AG20443 (cell line): ENCODE measurements at places on chromosomes 5 and 9.

- no peak for DNase-seq
Observed at GRCh38 chr5:142846406-142846805, 76.2 kb downstream of the ARHGAP26 start.

DNA sequence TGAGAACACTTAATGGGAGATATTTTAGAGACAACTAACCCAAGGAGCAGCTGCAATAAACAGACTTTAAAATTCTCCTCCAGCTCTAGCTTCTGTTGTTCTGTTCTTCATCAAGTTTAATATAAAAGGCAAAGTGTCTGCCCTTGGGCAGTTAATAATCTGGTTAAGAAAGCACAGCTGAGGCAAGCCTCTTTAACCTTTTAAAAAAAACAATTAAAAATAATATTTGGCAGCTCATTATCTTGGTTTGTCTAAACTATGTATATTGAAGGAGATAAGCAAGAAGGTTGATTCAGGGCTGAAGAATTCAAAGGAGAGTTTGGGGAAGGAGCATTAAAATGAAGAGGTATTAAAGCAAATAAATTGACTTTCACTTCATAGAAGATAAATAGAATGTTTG lies 75.4 kb downstream of the TSSK1B start:
- no peak for DNase-seq

- DNase-seq: no peak
Observed at GRCh38 chr9:127360829-127361228, 36.1 kb upstream of the SLC2A8 start.

DNA sequence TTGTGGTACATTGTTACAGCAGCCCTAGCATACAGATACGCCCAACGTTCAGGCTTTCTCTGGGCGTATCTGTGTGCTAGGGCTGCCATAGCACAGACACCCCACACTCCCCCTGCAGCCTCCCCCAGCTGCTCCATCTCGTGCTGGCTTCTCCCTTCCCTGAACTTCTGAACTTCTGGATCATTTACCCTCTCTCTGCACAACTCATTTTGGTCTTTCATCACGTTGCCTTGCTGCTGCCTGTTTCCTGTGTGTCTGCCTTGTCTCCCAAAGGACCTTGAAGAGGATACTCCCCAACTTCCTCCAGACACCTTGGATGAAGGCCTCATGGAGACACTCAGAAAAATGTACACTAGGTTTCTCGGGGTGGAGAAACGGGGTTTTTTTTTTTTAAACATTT lies 37.3 kb downstream of the SLIT3 start:
- DNase-seq: no peak

DNA sequence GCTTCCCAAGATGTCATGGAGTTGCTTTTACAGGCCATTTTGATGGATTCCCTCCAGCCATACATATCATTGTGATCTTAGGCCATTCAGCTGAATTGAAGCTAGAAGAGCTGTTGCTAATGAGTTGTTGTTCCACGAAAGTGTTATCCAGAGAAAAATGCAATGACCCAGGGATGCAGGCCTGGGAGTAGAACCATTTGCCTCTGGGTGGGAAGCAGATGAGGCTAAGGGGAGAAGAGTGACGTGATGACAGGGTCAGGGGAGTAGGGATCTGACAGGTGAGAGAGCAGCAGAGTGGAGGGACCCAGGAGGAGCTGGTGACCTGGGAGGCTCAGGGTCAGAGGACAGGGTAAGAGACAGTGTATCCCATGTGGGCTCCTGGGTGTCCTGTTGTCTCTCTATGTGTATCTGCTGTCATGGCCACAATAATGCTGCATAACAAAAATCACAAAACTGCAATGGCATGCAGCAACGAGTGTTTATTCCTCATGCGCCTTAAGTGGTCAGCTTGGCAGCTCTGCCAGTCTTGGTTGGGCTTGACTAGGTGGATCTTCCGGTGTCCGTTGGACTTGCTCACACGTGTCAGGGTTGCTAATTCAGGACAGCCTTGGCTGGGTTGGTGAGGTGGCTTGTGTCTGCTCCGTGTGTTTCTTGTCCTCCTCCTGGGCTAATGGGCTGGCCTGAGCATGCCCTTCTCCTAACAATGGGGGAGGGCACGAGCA lies 90.6 kb downstream of the LIFR start:
- DNase-seq: no peak

DNA sequence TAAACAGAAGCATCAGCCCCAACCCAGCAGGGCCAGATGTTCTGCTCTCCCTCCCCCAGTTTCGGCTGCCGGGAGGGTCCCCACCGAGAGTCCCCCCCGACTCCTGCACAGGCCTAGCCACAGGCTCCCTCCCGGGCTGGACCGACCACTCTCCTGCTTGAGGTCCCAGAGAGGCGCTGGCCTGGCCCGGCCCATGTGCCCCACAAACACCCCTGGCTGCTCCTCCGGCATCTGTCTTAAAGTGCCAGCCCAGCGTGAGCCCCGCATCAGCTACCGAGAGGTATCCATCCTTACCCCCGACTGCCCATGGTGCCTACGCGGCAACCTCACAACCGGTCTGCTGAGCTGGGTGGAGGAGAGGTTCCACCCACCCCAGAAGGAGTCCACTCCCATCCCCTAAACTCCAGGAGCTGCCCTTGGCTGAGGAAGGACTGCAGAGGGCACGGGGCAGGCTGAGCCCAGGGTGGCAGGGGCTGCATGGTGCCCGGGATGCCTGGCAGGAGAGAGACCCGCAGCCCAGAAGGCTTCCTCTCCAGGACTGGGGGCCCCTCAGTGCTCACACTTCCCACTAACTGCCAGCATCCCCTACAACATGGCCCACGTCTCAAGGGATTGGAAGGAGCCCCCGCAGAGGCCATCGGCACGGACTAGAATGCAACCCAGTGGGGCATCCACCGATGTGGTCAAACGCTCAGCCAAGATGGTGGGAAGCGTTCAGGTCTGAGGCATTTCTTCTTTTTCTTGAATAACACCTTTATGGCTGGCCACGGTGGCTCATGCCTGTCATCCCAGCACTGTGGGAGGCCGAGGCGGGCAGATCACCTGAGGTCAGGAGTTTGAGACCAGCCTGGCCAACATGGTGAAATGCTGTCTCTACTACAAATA lies 15.6 kb upstream of the EGFL7 start:
- DNase-seq: no peak

- DNase-seq: no peak
Observed at GRCh38 chr9:136754626-136755301, 3.3 kb downstream of the LCN8 start.

DNA sequence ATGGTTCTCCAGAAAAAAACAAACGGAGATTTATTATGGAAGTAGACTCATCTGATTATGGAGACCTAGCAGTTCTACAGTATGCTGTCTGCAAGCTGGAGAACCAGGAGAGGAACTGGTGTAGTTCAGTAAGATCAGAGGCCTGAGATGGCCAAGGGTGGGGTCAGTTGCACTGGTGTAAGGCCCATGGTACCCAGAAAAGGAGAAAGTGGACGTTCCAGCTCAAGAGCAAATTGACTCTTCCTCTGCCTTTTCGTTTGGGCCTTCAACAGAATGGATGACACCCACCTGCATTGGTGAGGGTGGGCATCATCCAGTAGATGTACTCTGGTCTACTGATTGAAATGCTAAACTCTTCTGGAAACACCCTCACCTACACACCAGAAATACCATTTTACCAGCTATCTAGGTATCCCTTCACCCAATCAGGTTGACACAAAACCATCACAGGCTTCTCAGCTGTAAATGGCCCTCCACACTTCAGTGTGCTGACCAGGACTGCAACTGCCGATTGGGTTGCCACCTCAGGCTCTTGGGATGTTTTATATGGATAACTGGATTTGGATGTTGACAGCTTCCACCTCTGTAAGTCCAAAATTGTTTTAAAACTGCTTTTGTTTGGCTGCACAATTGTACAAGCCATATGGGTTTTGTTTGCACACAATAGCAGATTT lies 51.2 kb downstream of the RAD23B start:
- DNase-seq: no peak

GRCh38 chr9:107768224-107768623 lies 278.7 kb upstream of the KLF4 start:
- no peak for DNase-seq

DNA sequence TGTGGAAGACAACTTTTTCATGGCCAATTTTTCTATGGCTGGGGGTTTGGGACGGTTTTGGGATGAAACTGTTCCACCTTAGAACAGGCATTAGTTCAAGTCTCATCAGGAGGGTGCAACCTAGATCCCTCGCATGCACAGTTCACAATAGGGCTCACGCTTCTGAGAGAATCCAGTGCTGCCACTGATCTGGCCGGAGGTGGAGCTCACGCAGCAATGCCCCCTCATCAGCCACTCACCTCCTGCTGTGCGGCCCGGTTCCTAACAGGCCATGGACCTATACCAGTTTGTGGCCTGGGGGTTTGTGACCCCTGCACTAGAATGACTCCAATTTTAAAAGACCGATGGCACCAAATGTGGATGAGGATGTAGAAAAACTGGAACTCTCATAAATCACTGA lies 127.2 kb upstream of the IER5L start:
- no peak for DNase-seq

GRCh38 chr5:40409601-40410000 lies 270.1 kb upstream of the PTGER4 start:
- DNase-seq: no peak

- DNase-seq: no peak
Observed at GRCh38 chr5:42879291-42879690, 67.6 kb upstream of the SELENOP start.

DNA sequence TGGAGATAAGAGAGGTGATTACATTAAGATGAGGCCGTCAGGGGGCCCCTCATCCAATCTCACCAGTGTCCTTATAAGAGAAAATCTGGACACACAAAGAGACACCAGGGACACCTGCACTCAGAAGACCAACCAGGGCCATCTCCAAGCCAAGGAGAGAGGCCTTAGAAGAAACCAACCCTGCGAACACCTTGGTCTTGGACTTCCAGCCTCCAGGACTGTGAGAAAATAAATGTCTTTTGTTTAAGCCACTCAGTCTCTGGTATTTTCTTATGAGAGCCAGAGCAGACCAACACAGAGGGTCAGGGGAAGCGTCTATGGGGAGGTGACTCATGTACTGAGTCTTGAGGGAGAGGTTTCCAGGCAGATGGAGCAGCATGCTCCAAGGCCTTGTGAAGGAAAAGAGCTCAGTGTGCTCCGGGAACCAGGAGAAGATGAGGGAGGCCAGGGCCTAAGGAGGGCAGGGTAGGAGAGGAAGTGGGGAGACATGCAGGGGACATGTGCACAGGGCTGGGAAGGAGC lies 5.4 kb downstream of the PHYKPL start:
- DNase-seq: no peak

GRCh38 chr9:123973590-123974223 lies 37.9 kb upstream of the LHX2 start:
- DNase-seq: no peak
